ENCODE measurements at places on chromosomes 4 and X. TPM values are rescaled to one million over a fixed set of nuclear protein-coding genes. Genes with fewer than 3 reads are reported as not detected.

GRCh38 chrX:24720036-24720435 is 26.3 kb downstream of the POLA1 start:
- no peak for DNase-seq

GRCh38 chrX:30824275-30824674 is 64.8 kb downstream of the TAB3 start:
- DNase-seq = no peak

DNA sequence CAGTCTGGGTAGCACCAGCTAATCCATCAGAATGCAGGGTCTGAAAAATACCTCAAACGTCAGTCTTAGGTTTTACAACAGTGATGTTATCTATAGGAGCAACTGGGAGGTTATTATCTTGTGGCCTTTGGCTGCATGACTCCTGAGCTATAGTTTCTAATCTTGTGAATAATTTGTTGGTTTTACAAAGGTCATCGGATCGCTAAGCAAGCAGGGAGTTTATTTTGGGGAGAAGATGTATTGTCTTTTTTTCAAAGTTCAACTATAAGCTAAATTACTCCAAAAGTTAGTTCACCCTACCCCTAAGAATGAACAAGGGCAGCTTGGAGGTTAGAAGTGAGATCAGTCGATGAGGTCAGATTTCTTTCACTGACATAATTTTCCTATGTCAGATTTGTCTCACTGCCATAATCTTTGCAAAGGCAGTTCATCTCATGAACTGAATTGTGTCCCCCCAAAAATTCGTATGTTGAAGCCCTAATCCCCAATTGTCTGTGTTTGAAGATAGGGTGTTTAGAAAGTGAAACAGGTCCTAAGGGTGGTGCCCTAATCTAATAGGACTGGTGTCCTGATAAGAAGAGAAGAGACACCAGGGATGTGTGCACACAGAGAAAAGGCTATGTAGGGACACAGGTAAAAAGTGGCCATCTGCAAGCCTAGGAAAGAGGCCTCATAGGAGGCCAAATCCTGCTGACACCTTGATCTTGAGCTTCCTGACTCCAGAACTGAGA is 175.8 kb upstream of the GALNT7 start:
- DNase-seq = no peak

The MID2 gene
- total RNA-seq = 1.2 TPM

The PWWP3B gene
- not detected for total RNA-seq

DNA sequence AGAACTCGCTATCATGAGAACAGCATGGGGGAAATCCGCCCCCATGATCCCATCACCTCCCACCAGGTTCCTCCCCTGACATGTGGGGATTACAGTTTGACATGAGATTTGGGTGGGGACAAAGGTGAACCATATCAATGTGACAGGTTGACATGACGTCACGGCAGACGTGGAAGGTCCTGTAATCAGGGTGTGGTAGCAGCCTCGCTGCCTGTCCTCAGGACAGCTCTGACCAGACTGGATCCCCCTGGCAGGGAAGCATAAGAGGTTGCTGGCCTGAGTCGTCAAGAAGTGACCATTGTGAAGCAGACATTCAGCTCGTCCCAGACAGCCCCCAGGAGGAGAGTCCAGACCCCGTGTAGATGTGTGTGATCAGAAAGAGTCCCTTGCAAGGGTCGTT is 104.6 kb downstream of the TNIP2 start:
- no peak for DNase-seq

- no peak for DNase-seq
These were observed 78.6 kb upstream of the GBA3 start for GRCh38 chr4:22614114-22614513.

DNA sequence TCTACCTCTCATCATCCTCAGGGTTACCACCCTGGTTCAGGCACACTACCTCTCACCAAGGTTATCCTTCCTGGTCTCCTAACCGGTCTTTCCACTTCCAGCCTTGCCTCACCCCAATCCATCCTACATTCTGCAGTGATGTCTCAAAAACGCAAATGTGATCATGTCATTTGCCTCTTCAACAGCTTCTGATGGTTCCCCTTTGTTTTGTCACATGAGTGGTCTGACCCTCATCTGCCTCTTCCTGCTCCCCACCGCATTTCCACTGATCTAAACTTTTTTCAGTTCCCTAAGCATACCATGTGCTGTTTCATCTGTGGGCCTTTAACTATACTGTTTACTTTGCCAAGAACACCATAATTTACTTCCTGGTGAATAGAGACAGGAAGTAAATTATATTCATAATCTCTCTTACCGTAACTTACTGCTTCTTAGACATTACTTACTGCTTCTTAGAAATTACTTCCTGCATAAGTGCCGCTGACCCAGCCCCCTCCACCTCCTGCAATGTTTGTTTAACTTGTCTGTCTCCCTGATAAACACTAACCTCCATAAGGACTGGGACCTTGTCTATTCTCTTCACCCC is 27.1 kb upstream of the NSUN7 start:
- DNase-seq = peak; percentile 87

DNA sequence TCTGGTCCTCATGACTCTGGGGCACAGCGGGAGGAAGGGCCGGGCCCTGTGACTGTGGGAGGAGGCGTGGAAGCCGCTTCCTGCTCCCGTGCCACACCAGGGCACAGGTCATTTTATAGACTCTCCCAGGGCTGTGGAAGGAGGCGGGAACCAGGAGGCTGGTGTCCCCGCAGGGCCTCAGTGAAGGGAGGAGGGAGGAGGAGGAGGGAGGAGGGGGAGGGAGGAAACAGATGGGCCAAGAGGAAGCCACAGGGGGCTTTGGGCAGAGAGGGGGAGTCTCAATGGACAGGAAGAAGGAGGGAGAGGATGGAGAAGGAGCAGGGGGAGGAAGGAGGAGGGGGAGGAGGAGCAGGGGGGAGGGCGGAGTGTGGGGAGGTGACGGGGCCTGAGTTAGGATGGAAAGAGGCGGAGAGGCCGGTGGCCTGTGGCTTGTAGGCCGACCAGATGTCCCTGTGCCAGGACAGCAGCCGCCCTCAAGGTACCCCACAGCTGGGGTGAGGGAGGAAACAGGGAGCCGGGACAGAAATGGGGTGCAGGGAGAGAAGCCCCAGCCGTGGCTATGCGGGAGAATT is 6.2 kb upstream of the PLCXD1 start:
- DNase-seq = peak; percentile 21

DNA sequence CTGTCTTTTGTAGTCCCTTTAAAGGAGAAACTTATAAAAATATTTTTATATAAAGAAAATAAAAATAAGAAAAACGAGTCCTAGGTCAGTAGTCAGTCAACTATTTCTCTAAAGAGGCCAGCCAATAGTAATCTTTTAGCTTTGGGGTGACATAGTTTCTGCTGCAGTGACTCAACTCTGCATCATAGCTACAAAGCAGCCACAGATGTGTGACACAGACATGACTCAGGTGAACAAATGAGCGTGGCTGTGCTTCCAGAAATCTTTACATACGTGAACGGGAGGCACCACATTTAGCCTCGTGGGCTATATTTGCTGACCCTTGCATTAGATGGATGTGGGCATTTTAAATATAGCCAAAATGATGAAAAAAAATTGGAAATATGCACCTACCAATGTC is 1862.5 kb upstream of the TENM3 start:
- no peak for DNase-seq
